Epithelial cell of proximal tubule (primary cell): ENCODE measurements at places on chromosomes 4 and X.

DNA sequence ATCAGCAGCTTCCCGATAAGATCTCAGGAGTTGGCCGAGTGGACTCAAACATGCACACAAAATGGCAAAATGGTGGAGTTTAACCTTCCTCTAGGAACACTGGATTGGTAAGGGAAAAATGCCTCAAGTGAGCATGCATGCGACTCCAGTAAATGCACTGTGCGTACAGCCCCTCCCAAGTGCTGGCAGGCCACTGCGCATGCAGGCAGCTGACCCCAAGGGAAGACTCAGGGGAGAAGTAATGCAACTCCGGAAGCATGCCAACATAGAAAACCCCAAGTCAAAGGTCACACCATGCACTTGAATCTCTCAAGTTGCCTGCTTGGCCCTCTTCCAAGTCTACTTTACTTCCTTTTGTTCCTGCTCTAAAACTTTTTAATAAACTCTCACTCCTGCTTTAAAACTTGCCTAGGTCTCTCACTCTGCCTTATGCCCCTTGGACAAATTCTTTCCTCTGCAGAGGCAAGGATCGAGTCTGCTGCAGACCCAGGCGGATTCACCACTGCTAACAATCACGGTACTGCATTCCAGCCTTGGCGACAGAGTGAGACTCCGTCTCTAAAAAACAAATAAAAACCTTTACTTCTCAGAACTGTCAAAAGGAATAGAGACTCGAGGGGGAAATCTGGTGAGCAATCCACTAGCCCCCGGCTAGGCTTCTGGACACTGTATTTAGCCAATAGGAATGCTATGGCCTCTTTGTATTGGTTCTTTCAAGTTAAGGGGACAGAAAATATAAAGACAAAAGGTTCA lies 33.5 kb downstream of the NYX start:
- no peak for DNase-seq

GRCh38 chrX:122512561-122513072 lies 671.5 kb upstream of the GRIA3 start:
- no peak for DNase-seq

GRCh38 chrX:71532078-71532752 lies 689 bp upstream of the OGT start:
- DNase-seq: no peak

DNA sequence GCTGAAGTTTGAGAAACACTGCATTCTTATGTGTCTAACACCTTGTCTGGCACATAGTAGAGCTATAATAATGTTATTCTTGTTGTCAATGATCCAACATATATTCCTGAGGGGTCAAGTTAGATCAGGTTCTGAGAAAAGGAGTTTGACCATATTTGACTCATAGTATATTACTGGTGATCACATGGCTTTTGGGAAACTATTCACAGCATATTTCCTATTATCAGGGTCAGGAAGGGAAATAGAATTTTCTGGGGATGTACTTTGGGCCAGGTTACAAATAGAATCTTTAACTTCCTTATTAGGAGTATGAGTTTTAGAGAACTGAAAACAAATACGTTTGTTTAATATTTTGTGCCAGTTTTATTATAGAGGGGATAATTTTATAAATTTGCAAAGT lies 11.6 kb downstream of the IL15 start:
- DNase-seq: no peak

DNA sequence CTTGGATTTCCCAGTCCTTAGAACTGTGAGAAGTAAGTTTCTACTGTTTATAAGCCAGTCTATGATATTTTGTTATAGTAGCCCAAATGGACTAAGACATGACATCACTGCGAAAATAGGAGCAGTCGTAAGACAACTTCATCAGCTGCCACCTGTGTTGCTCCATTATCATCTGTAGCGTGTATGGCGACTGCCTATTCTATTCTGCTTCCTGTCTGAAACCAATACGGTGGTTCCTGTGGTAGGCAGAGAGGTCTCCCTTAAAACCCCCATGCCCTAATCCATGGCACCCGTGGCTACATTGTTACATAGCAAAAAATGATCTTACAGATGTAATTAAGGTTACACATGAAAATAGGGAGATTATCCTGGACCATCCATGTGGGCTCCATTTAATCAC lies 105.4 kb upstream of the FAT1 start:
- no peak for DNase-seq
